SHP77 (cell line): ENCODE measurements at places on chromosomes 2 and 18.

DNA sequence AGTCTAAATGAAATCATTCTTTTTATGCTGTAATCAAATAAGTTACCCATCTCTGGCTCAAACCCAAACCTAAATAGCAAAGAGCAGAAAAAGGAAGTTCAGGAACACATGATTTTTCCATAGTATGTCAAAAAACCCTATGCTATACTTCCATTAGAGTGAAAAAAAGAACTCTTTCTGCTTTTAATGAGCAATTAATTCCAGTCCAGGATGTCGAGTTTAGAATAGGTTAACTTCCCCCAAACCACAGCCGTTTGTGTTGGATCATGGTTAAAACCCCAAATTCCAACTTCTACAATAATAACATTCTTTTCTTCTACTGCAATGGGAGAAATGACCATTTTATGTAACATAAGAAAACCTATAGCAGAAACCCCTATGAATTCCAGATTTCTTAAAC lies 171.1 kb upstream of the NRP2 start:
- no peak for DNase-seq

GRCh38 chr2:199762963-199763362 lies 88.0 kb downstream of the FTCDNL1 start:
- DNase-seq = no peak

- DNase-seq = no peak
Measured at GRCh38 chr18:79200546-79201268, 131.5 kb downstream of the ATP9B start.

GRCh38 chr2:25977768-25978167 lies 4.5 kb downstream of the KIF3C start:
- DNase-seq = no peak

DNA sequence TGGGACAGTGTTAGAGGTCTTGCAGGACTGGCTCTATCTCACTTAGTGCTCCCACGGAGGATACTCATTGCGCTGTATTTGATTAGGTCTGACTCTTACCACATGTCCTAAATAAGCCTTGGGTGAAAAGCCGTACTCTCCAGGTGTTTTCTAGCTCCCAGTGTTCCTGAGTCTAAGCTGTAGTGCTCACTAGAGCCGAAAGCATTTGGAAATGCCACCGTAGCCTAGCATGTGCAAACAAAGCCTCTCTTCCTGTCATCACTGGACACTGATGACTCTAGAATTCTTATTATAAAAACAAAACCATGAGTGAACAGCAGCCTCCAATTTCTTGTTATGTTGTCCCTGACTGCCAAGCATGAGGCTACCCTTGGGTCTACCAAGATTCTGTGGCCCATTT lies 206.2 kb downstream of the TPGS2 start:
- no peak for DNase-seq

DNA sequence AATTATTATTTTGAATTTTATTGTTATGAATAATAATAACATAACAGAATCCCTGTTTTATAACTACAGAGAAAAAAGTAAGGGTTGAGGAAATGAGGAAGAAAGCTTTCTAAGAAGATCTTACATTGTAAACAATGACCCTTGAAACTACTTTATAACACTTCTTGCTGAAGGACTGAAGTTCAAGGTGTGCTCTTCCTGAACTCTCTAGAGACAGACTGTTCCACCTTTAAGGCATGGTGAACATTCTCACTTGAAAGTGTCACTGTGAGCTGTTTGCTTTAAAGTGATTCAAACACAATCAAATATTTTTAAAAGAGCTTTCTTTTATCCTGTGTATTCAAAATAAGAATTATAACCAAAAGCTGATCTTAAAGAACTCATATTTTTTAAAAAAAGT lies 131.5 kb downstream of the DNAH7 start:
- no peak for DNase-seq

GRCh38 chr2:234003972-234004617 lies 46.4 kb upstream of the SPP2 start:
- no peak for DNase-seq

DNA sequence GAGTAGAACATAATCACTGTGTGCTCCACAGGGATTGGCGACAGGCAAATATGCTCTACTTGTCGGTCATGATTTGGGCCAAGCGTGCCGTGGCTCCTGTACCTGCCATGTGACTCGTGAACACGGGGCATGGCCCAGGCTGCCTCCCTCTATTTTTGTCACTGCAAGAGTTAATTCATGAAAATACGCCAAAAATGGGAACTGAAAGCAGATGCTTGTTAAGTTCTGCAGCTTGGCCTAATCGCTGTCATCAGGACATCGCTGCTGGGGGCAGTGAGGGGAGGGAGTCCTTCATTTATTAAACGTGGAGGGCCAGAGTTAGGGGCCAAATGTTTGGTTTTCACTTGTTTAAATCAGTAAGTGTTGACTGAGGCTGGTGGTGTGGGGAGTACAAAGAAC lies 177.8 kb downstream of the BCL2 start:
- DNase-seq = no peak

- DNase-seq = no peak
Measured at GRCh38 chr2:66566726-66567399, 131.9 kb downstream of the MEIS1 start.

GRCh38 chr2:44392338-44392943 lies 30.7 kb downstream of the CAMKMT start:
- peak; percentile 15 for DNase-seq

- DNase-seq = no peak
Measured at GRCh38 chr2:69985688-69986087, 24.3 kb upstream of the ASPRV1 start.

DNA sequence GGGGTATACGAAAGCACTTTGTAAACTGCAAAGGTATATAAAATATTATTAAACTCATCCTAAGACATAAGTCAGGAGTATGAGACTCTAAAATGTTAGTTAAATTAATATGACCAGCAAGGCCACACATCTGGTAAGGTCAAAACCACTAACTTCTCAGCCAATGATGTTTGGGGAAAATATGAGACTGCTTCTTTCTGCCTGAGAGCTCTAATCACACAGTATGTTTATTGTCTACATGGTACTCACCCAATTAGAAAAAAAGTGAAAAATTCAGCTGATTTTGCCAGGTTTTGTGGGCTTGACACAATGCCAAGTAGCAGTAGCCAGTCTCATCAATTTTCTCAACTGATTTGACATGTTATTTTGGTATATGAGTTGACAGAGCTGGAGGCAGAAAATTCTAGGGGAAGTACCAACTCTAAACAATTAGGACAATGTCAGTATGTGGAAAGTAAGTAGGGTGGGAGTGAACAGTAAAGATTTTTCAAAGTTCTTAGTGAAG lies 87.3 kb downstream of the ALK start:
- DNase-seq = no peak

- DNase-seq = no peak
Measured at GRCh38 chr2:7604456-7604855, 687.2 kb downstream of the RNF144A start.

DNA sequence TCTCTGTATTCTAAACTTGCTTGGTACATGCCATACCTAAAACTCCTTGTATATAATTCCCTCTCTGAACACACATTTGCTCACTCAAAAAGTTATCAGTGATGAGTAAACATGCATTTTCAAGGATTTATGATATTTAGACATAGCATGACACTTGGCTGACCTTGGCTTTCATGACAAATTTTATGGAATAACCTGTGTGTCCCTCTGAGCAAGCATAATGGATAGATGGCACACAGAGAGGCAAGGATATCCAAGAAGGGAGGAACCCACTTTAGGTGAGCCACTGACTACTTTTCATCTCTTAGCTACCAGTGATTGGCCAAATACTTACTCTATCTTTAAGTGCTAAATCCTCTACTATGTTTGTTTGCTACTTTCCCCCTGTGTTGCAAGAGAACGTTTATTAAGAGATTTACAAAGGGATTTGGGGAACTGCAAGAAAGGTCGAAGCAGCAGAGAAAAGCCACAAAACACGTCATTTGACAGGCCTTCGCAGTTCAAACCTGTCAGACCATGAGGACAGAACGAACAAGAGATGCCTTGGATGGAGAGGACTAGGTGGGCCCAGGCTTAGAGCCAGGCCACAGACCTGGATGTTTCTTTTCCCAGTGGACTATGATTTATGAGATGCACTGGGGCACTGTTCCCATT lies 379.9 kb downstream of the NBAS start:
- no peak for DNase-seq

DNA sequence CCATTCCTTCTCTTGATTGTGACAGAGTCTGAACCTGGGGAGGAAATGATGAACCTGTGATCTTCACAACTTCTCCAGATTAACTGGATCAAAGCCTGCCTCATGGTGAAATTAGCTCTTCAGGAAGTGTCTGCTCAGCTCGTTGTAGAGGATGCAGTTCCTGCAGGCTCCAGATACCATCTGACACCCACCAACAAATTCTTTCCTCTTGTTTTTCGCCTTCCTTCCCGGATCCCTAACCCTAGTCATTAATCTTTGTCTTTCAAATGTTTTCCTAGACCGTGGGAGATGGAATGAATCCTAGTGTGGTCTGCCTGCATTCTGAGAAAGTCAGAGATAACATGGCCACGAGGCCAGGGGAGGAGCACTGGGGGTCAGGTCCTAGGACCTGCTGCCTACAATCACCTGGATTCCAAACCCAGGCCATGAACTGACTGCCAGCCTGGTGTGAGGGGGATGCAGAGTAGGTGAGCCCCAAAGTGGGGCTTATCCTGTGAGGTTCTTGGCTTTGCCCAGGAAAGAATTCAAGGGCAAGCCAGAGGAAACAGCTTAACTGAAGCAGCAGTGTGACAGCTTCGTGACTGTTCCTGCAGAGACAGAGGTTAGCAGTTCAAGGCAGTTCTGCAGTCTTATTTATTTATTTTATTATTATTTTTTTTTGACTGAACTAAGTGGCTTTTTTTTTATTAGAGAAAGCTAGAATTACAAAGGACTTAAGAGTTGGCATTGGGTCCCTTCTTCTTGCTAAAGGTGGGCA lies 67.8 kb downstream of the DIPK1C start:
- DNase-seq = no peak

DNA sequence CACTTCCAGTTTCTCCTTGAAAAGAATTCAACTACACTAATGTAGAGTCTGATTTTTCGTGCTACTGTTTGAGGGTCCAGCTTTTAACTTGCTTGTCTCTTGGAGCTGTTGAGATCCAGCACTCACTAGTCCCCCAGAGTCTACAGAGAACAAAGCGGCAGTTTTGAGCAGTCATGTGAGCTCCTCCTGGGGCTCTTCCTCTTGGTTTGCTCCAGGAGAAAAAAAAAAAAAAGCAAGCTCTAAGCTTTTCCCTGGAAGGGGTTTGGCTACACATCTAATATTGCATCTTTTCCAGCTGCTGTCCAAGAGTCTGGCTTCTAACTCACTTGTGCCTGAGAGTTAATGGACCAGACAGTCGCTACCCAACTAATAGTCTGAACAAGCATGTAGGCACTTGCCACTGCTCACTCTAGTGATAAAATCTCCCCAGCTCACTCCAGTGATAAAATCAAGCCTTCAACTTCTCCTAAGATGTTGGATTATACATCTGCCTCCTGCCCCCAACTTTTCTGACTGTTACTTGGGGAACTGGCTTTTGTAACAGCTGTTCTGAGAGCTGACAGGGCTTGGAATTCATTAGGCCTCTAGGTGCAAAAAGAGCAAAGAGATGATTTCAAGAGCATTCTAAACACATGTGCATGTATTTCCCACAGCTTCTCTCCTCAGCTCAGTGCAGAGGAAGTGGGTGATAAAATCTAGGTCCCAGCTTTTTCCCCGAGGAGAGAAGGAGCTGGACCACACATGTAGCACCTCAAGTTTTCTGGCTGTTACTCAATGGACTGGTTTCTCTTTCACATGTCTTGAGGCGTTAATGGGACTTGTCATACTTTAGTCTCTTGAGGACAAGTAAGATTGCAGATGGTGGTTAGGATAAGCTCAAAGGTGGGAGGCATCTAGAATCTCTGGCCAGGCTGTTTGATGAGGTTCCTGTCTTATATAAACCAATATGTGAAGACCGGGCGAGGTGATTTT lies 750.5 kb downstream of the LRP1B start:
- DNase-seq = no peak

- DNase-seq = no peak
Measured at GRCh38 chr18:62366992-62367391, 41.9 kb downstream of the TNFRSF11A start.

GRCh38 chr2:177726931-177727348 lies 334.4 kb downstream of the AGPS start:
- no peak for DNase-seq

DNA sequence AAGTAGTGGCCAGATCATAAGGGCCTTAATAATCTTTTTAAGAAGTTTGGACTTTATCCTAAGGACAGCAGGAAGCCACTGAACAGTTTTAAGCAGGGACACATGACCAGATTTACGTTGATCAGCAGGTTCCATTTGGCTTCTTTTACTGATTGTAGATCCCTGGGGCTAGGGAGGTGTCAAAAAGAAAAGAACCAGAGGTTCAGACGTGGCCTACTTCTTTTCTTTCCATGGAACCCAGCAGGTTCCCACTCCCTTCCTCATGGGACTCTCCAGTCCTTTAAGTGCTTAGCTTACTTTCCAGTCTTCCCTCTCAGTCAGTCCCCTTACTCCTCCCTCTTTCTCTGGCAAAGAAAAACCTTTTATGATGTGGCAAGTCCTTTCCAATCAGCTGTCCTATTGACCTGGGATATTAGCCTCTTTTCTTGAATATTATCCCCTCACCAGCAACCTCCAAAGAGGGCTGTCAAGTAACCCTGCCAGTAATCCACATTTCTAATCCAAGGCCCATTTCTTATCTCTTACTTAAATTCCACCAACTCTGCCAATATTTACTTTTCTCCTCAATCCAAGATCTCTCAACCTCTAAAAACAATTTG lies 33.5 kb downstream of the NHEJ1 start:
- DNase-seq = no peak

DNA sequence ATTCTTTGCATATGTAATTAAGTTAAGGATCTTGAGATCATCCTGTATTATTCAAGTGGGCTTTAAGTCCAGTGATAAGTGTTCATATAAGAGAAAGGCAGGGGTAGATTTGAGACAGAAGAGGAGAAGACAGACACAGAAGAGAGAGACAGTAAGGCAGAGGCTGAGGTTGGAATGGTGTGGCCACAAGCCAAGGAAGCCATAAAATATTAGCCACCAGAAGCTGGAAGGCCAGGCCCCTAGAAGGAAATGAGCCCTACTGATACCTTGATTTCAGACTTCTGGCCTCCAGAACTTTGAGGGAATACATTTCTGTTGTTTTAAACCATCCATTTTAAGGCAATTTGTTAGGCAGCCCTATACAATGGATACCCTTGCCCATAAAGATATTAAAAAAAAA lies 66.9 kb upstream of the DLX2 start:
- DNase-seq = no peak

DNA sequence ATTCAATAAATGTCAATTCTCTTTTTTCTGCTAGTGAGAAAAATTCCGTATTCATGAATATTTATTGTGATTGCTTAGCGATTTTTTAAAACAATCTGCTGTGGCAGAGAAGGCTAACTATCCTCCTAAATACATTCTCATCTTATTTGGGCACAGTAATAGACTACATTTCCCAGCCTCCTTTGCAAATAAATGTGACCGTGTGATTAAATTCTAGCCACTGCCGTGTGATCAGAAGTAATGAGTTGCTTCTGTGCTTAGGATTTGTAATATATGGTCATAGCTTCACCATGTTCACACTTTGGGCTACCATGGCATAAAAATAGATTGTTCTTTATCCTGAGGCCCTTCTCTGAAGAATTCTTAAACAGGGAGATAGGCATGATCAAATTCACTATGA lies 179.6 kb downstream of the FAM124B start:
- DNase-seq = no peak
